ENCODE measurements at places on chromosomes 1 and 21.

DNA sequence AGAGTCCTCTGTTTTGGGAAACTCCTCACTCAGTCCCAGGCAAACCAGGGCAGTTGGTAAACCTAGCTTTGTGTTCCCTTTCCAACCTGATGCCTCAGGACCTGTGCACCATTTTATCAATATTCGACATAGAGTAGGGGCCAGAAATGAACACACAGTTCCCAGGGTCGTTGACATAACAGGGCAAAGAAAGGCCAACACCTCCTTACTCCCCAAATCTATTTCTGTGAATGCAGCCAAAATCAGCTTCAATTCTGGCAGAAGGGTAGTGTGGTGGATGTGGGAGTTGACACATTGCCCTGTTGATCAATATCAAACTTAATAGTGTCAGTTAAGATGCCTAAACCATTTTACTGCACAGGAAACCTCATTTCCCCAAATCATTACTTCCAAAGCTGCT lies 104.6 kb upstream of the SPATA6 start:
- no peak for DNase-seq

- DNase-seq = no peak
Observed at GRCh38 chr1:33696962-33697361, 166.9 kb upstream of the HMGB4 start.

- DNase-seq = no peak
Observed at GRCh38 chr1:207876131-207876530, 34.8 kb downstream of the CD34 start.

GRCh38 chr1:41812051-41812450 lies 106.7 kb downstream of the HIVEP3 start:
- no peak for DNase-seq

GRCh38 chr1:2544875-2545640 lies 11.1 kb upstream of the TNFRSF14 start:
- no peak for DNase-seq

GRCh38 chr1:14915356-14916054 lies 238.0 kb upstream of the TMEM51 start:
- DNase-seq = no peak

GRCh38 chr1:49694251-49694827 lies 329.4 kb downstream of the AGBL4 start:
- DNase-seq = no peak

- DNase-seq = no peak
Observed at GRCh38 chr1:205045146-205045545, 2.1 kb downstream of the CNTN2 start.
